ENCODE measurements at places on chromosomes 7 and 10. TPM values are rescaled to one million over a fixed set of nuclear protein-coding genes. Genes with fewer than 3 reads are reported as not detected.

The EPHA1 gene
- 2.8 TPM for total RNA-seq

The GPR26 gene
- not detected for total RNA-seq

GRCh38 chr7:19378345-19378714 lies 233.1 kb upstream of the FERD3L start:
- no peak for DNase-seq
- H3K4me1 ChIP-seq: no peaks in the 10 kb centered on the region
- no peak overlapping the region for H3K4me3 ChIP-seq
- no peaks in the 10 kb centered on the region for H3K27me3 ChIP-seq
- H3K27ac ChIP-seq: no peak overlapping the region

DNA sequence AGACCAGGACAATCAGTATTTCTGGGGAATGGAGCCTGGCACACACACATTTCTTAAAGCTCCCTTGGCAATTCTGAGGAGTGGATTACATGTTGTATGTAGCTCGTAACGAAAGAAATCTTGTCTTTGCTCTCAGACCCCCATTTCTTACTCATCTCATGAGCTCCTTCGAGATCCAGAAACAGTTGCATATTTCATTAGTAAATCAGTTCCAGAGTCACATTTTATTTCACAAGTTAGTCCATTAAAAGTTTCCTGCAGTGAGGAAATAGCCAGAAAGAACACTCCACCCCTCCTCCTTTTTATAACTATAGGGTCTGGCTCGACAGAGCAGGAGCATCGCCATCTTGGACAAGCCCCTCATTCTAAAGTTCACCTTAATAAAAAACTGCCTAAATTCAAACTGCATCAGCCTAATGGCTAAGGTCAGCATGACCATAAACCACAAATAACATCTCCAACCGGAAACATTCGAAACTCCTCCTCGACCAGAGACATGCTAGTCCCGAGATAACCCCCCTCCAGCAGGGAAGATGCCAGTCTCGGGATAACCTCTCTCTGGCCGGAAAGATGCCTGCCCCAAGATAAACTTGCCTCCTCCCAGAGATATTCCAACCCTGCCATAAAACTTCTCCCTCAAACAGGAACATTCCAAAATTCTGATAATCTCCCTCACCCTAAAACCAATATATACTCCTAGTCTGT lies 7.4 kb downstream of the EGFR start:
- H3K27me3 ChIP-seq: peaks cover 43% of the 10 kb centered on the region
- H3K4me1 ChIP-seq: no peaks in the 10 kb centered on the region
- no peak overlapping the region for H3K4me3 ChIP-seq
- no peak for DNase-seq
- H3K36me3 ChIP-seq: no peaks in the 10 kb centered on the region

DNA sequence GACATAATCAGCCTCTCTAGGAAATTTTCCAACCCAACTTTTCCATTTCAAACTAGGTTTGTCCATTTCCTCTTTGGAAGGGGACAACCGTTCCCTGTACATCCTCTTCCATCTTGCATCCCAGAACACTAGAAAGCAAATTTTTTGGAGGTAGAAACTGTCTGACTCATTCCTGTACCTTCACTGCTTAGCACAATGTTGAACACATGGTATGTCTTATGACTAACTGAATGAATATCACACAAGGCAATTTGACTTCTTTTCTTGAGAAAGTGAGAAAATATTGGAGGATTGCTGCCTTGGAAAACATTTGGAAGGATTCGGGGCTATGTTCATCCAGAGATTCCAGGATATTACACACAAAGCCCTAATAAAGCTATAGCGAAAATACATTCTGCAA lies 289.1 kb downstream of the FGFR2 start:
- DNase-seq: no peak
- no peaks in the 10 kb centered on the region for H3K4me1 ChIP-seq
- no peak overlapping the region for H3K27ac ChIP-seq

GRCh38 chr10:51886438-51887068 lies 187.2 kb upstream of the CSTF2T start:
- no peak overlapping the region for H3K4me3 ChIP-seq
- H3K36me3 ChIP-seq: no peaks in the 10 kb centered on the region
- no peaks in the 10 kb centered on the region for H3K4me1 ChIP-seq
- no peak overlapping the region for H3K27ac ChIP-seq

DNA sequence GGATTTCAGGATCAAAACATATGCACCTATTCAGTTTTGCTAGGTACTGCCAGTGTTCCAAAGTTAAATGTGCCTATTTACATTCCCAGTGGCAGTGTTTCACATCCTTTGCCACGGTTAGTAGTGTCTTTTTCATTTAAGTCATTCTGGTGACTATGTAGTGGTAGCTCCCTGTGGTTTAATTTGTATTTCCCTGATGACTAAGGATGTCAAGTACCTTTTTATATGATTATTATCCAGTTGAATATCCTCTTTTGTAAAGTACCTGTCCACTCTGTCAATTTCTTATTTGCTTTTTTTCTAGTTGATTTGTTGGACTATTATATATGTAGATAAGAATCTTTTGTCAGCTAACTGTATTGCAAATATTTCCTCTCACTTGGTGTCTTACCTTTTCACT lies 45.1 kb downstream of the TMEM60 start:
- peaks cover 44% of the 10 kb centered on the region for H3K4me1 ChIP-seq
- DNase-seq: no peak
- H3K4me3 ChIP-seq: no peak overlapping the region
- H3K36me3 ChIP-seq: peaks cover 19% of the 10 kb centered on the region

The OIT3 gene
- not detected for total RNA-seq

- no peak overlapping the region for H3K4me3 ChIP-seq
These were observed 77.8 kb upstream of the LRRC17 start for GRCh38 chr7:102834999-102835398.

DNA sequence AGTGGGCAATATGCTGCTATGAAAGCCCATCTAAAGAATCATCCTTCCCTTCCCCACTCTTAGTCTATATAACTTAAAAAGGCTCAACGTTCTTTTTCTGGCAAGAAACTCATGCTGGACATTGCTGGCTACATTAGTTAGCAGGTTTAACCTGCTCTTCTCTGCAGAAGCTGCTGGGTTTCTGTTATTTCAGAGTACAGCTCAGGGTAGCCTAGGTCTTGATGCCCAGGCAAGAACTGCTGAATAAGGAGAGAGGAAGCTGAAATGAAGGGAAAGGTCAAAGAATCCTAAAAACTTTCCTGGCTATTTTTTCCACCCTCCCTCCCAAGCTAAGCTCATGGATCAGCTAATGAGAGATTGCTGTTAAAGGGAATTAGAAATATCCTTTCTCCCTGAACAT lies 79.4 kb downstream of the ANKIB1 start:
- H3K4me3 ChIP-seq: no peak overlapping the region
- H3K27me3 ChIP-seq: no peaks in the 10 kb centered on the region
- H3K4me1 ChIP-seq: no peaks in the 10 kb centered on the region

The ZNF736 gene
- total RNA-seq: 23.5 TPM

The FAM180A gene
- total RNA-seq: not detected

- H3K4me1 ChIP-seq: peaks cover 10% of the 10 kb centered on the region
- H3K36me3 ChIP-seq: peaks cover 33% of the 10 kb centered on the region
- no peak overlapping the region for H3K4me3 ChIP-seq
- DNase-seq: no peak
- no peak overlapping the region for H3K27ac ChIP-seq
These were observed 9.1 kb upstream of the SEMA4G start for GRCh38 chr10:100960251-100960650.

The CYP26C1 gene
- 0.09 TPM for total RNA-seq

DNA sequence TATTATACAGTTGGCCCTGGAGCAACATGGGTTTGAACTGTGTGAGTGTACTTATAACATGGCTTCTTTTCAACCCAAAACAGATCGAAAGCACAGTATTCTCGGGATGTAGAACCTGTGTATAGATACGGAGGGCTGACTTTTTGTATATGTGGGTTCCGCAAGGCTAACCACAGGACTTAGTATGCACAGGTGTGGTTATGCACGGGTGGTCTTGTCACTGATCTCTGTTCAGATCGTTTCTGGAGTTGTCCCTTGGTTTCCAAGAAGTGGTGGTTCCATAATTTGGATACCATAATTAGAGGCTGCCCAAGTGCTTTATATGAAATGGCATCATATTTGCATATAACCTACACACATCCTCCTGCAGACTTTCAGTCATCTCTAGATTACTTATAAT lies 10.9 kb upstream of the BHLHA15 start:
- H3K4me3 ChIP-seq: no peak overlapping the region
- peaks cover 58% of the 10 kb centered on the region for H3K4me1 ChIP-seq
- H3K27me3 ChIP-seq: no peaks in the 10 kb centered on the region
- peak overlapping the region; percentile 52 for H3K27ac ChIP-seq

The FRAT1 gene
- 1.8 TPM for total RNA-seq

DNA sequence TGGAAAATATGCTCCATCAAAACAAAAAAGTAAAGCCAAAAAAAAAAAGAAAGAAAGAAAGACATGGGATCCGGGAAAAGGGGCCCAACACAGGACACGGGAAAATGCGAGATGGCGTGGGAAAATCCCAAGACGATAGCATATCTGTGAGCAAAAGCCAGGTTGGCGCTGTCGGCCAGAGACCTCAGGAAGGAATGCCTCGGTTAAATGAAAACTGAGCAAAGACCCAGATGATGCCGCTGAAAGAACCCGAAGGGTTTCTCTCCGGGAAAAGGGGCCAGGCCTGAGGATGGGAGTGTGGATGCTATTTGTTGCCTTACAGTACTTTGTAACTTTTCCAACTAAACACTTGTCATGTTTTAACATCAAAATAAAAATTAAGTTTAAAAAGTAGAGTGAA lies 49.5 kb upstream of the PPP2R2D start:
- no peaks in the 10 kb centered on the region for H3K4me1 ChIP-seq
- DNase-seq: no peak
- H3K36me3 ChIP-seq: no peaks in the 10 kb centered on the region

The EFCAB10 gene
- total RNA-seq: not detected

DNA sequence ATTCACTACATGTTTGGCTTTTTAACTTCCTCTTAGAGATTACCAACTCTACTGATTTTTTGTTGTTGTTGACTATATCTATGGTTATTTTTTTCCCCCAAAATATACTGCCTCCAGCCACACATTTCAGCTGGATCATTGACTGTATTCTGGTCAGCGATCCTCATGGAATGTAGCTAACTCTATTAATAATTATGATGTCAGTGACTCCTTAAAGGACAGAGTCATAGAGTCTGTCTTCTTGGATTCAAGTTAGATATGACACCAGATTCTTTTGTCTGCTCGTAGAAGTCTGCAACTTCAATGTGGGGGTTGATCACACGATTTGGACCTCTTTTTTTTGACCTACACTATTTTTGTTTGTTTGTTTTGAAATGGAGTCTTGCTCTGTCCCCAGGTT lies 33.2 kb downstream of the UBN2 start:
- peaks cover 34% of the 10 kb centered on the region for H3K36me3 ChIP-seq
- no peaks in the 10 kb centered on the region for H3K27me3 ChIP-seq
- H3K4me3 ChIP-seq: no peak overlapping the region
- no peak for DNase-seq

The CCNY gene
- total RNA-seq: 49.4 TPM

All from activated CD4-positive, alpha-beta T cell treated with anti-CD3 and anti-CD28 coated beads for 36 hours (primary cell).